ENCODE measurements at places on chromosomes 16 and 17. TPM values are rescaled to one million over a fixed set of nuclear protein-coding genes. Genes with fewer than 3 reads are reported as not detected.

DNA sequence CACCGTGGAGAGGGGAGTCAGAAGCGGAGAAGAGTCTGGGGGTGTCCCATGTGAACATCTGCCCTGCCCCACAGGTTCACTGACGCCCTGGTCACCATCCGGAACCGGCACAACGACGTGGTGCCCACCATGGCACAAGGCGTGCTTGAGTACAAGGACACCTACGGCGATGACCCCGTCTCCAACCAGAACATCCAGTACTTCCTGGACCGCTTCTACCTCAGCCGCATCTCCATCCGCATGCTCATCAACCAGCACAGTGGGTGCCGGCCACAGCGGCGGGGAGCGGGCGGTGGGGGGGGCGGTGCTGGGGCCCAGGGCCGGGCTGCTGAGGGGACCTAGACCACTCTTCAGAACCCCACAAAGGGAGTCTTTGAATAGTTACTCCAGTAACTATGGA, 10.7 kb downstream of the PDK2 start:
- DNase-seq: no peak

GRCh38 chr16:72025404-72026114, 17.0 kb downstream of the DHODH start:
- DNase-seq: no peak

DNA sequence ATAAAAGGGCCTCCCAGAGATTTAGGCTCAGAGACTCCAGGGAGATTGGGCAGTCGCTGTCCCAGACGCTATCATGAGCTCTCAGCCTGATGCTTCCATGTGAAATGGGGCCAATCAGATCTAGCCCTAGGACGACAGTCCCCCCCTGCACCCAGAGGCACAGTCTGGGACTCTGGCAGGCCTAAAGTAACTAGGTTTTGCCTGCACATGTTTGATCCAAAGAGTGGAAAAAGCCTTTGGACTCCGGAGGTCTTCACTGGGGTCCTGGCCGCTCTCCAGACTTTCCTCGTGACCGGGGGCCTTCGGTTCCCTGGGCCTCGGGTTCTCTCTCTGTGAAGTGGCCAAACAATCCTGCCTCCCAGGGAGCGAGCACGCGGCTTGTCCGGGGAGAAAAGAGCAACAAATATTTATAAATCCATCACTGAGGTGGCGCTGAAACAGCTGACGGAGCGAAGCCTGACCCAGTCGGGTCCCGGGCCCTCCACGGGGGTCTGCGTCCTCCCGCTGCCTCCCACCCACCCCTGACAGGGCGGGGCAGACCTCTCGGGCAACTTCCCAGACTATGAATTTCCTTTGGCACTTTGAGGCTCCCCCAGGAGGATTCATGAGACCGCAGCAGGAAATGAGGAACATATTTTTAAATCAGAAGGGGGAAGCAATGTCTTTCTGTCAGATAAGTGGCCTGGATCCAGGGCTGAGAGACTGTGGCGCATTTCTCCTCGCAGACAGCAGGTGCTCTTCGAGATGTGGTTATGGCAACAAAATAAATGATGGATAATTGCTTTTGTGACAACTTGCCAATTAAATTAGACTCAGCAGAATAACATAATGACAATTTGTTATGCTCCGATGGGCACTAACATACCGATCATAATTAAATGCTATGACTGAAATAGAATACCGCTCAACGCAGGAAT, 38.9 kb downstream of the MRPS23 start:
- DNase-seq: no peak

The NAGS gene
- 1.8 TPM for total RNA-seq

The TM4SF5 gene
- total RNA-seq: not detected

The DNAAF8 gene
- 0.68 TPM for total RNA-seq

The KRT12 gene
- total RNA-seq: not detected

GRCh38 chr17:4939546-4939795, 375 bp downstream of the SLC25A11 start:
- DNase-seq: no peak

- no peak for DNase-seq
Observed at GRCh38 chr17:44829523-44830358, at the start of gene GJC1. GJC1 (minus strand) TSS chr17:44830287; CDS start chr17:44805817, 24,470 bp downstream.

DNA sequence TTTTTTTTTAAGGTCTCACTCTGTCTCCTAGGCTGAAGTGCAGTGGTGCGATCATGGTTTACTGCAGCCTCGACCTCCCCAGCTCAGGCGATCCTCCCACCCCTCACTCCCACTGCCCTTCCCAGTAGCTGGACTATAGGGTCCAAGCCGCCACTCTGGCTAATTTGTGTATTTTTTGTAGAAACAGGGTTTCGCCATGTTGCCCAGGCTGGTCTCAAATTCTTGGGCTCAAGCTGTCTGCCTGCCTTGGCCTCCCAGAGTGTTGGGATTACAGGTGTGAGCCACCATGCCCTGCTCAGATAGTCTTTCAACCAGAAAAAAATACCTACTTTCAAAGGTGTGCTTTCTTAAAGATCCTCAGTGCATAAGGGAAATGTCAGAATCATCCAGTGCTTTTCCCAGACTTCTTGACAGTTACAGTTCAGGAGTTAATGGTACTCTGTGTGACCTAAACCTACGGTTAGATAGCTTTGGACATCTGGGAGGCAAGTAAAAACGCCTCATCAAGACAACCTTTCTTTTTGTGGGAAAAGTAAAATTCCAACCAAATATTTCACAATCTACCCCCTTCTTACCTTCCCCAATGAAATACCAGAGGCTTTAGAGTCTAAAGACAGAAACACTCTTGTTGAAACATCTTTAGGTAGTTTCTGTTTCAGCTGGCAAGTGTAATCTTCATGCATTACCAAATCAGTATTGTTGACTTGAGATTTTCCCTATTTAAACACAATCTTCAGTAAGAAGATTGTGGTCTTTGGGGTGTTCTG, 6.8 kb downstream of the RSPRY1 start:
- no peak for DNase-seq

- DNase-seq: no peak
Observed at GRCh38 chr16:69410219-69410990, 14.0 kb upstream of the CYB5B start.

DNA sequence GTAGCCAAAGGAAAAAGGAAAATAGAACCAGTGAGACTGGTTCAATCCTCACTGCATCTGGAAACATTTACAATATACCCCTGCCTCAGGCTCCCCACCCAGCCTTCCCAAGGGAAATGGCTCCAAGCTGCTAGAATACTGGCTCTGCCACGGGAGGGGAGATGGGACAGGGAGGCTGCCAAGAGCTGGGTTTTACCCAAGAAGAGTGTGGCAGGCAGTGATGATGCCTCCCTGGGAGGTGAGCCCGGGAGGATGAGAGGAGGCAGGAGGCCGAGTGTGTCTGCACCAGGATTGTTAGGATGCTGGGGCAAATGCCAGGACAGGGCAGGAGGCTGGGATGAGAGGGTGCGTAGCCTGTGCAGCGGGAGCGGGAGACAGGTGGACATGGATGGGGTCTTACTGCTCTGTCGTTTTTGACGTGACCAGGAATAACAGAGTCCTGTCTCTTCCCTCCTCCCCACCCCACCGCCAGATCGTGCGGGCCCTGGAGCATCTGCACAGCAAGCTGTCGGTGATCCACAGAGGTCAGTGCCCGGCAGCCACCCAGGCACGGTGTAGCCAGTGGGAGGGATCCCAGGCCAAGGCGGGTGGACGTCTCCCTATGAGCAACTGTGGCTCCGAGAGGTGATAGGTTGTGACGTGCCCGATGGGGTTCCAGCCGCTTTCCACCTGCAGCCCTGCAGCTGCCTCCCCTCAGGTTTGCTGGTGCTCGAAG, 18.4 kb downstream of the MAP2K3 start:
- DNase-seq: no peak

- no peak for DNase-seq
Observed at GRCh38 chr17:38320482-38320881, 23.3 kb downstream of the GPR179 start.

The TBC1D3C gene
- total RNA-seq: not detected

The GINS2 gene
- 6.1 TPM for total RNA-seq

The DPEP2 gene
- 0.23 TPM for total RNA-seq

GRCh38 chr17:49001671-49002070, 4.5 kb downstream of the IGF2BP1 start:
- DNase-seq: no peak

GRCh38 chr16:17461951-17462729, 8.6 kb downstream of the XYLT1 start:
- DNase-seq: no peak

- DNase-seq: no peak
Observed at GRCh38 chr16:73794994-73795393, 501.6 kb upstream of the PSMD7 start.

- DNase-seq: no peak
Observed at GRCh38 chr16:28196387-28196987, 15.3 kb downstream of the XPO6 start.

DNA sequence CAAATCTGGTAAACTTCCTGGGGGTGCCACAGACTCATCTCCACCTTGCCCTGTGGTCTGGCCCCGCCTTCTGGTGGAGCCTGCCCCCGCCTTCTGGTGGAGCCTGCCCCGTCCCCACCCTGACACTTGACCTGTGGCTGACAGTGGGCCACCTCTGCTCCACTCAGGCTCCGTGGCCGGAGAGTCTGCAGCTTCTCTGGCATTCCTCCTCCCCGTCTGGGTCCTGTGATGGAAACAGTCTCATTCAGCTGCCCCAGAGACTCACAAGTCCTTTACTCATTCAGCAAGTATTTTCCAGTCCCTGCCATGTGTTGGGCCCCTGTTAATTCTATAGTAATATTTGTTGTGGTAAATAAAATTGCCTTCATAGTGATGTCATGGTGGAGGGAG, 21.0 kb upstream of the G6PC1 start:
- DNase-seq: no peak

DNA sequence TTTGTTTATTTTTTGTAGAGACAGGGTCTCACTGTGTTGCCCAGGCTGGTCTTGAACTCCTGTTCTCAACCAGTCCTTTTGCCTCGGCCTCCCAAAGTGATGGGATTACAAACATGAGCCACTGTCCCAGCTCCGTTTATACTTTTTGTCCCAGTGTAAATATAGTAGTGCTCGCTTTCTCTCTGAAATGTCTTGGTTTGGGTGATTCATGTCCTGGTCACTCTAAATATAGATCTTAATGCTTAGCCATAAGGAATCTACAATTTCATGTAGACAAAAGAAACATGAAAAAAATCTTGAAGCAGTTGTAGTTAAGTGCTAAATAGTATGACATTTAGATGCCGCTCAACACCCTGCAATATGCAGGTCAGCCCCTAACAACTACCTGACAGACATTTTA, 126.9 kb downstream of the KATNIP start:
- DNase-seq: no peak

The PLA2G10 gene
- not detected for total RNA-seq

- no peak for DNase-seq
Observed at GRCh38 chr16:51761001-51761400, 609.9 kb upstream of the SALL1 start.

DNA sequence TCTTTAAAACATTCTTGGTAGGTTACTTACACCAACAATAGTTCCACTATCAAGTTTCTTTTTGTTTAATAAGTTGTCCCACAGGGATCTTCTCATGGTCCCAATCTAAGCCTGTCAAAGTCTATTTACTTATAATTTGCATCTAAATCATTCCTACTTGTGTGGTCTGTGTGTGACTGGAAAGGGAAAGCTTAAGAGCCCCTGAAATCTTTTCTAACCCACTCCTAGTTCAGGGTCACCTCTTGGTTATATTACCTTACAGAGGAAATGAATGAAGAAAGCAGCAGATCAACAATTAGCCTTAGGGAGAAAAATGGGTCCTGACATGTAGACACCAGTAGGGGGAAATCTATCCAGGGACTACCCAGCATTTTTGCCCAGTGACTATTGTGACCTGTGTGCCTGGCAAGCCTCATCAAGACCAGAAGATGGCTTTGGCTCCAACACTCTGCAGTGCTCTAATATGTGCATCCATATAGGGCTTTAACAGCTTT, 110.4 kb upstream of the HAS3 start:
- no peak for DNase-seq

The PRR35 gene
- not detected for total RNA-seq

All from glomerular endothelial cell (primary cell).